ENCODE measurements at places on chromosomes 1 and 21. TPM values are rescaled to one million over a fixed set of nuclear protein-coding genes. Genes with fewer than 3 reads are reported as not detected.

GRCh38 chr1:202184750-202185460 lies 8.7 kb upstream of the LGR6 start:
- no peaks in the 10 kb centered on the region for H3K36me3 ChIP-seq
- H3K4me1 ChIP-seq = peaks cover 12% of the 10 kb centered on the region

The CD1C gene
- not detected for total RNA-seq

DNA sequence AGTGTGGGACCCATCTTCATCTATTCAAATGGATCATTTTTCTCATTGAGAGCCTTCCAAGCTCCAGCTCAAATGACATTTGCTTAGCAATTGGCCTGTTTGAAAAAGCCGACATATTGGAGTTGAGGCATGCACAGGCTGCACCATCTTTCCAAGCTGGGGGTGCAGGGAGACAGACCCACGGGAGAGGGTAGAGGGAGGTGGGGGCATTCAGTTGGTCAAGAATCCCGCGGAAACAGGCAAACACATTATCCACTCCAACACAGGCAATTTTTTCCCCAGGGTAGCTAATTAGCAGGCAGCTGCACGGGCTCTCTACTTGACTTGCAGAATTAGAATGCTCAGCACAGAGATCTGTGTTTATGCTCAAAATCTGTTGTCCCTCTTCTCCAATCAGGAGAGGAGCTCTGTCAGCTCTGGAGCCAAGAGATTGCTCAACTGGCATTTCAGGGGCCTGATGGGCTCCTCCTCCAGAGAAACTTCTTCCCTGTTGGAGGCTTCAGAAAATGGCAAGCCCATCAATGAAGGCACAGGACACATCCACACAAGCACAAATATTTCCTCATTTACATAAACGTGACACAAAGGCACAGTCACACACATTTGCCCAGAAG lies 267.8 kb downstream of the FOXD2 start:
- H3K27me3 ChIP-seq = peaks cover 42% of the 10 kb centered on the region
- H3K4me3 ChIP-seq = no peak overlapping the region

DNA sequence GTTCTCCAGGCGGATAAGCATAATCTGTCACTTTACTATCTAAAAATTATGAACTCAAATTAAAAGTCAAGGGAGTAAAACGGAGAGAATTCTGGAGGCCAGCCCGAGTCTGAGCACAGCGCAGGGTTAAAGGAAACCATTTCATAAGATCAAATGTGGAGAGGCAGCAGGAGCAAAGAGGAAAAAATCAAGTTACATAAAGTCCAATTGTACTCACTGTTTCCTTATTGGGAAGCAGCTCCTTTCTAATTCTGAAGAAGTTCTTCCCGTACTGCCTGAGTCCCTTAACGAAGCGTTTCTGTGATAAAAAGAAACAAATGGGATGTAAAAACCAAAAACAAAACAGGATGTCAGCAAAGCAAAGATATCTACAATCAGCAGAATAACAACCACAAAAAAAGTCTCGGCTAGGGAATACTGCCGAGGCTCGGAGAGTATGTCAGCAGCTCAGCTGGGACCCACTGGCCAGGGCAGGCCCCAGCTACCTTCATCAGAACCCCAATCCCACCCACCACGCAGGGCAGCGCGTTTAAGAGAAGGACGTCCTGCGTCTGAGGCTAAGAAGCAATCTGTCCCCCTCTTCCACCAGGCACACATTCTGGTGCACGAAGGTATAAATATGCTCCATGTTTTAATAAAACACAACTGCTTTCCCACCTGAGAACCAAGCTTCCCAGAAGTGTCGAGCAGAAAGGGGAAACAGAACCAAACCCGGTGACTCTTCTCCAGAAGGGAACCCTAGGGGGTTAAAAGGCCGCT lies 104.8 kb downstream of the SLC45A1 start:
- no peaks in the 10 kb centered on the region for H3K27me3 ChIP-seq
- H3K4me3 ChIP-seq = no peak overlapping the region
- peaks cover 34% of the 10 kb centered on the region for H3K4me1 ChIP-seq
- no peak overlapping the region for H3K27ac ChIP-seq
- H3K36me3 ChIP-seq = peaks cover 31% of the 10 kb centered on the region

The LRRIQ3 gene
- total RNA-seq = 1.3 TPM

- H3K36me3 ChIP-seq = peaks cover 15% of the 10 kb centered on the region
- peaks cover 2% of the 10 kb centered on the region for H3K27me3 ChIP-seq
- no peak overlapping the region for H3K27ac ChIP-seq
- H3K4me1 ChIP-seq = peaks cover 18% of the 10 kb centered on the region
These were observed 23.8 kb upstream of the IER5 start for GRCh38 chr1:181064702-181065101.

DNA sequence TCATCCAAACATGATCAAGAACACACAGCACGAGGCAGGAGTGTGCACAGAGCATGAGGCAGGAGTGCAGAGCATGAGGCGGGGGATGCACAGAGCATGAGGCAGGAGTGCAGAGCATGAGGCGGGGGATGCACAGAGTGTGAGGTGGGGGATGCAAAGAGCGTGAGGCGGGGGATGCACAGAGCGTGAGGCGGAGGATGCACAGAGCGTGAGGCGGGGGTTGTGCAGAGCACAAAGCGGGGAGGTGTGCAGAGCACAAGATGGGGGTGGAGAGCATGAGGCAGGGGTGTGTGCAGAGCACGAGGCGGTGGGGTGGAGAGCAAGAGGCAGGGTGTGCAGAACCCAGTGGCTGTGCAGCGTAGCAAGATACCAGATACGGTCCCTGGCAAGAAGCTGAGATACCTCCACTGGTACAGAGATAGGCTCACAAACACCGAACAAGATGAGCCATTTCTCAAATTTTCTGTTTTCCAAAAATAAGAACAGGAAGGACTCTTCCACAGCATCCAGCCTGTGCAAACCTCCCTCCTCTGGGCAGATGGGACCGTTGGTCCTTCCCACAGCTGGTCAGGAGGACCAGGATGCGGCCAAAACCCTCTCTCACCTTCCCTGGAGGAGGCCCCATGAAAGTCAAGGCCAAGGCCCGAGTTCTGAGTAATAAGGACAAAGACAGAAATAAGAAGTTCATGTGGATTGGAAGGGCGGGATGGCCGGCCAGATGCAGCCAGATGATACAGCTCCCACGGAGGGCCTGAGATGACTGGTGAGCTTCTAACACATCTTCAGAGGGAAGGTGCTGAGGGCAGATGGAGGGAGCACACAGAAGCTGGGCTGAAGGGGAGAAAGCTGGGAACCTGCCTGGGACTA lies 12.0 kb downstream of the SPATC1L start:
- peaks cover 6% of the 10 kb centered on the region for H3K4me1 ChIP-seq
- peaks cover 23% of the 10 kb centered on the region for H3K27me3 ChIP-seq
- H3K27ac ChIP-seq = peak overlapping the region; percentile 54
- H3K4me3 ChIP-seq = no peak overlapping the region
- peaks cover 2% of the 10 kb centered on the region for H3K36me3 ChIP-seq

- H3K4me3 ChIP-seq = peak overlapping the region; percentile 63
- DNase-seq = peak; percentile 91
- peaks cover 20% of the 10 kb centered on the region for H3K36me3 ChIP-seq
- no peaks in the 10 kb centered on the region for H3K27me3 ChIP-seq
- peaks cover 84% of the 10 kb centered on the region for H3K4me1 ChIP-seq
These were observed 36.1 kb downstream of the PEX14 start for GRCh38 chr1:10510520-10511493.

The TMPRSS3 gene
- total RNA-seq = 7.4 TPM

GRCh38 chr1:222370081-222370912 lies 177.6 kb downstream of the HHIPL2 start:
- DNase-seq = no peak
- H3K27ac ChIP-seq = no peak overlapping the region
- no peaks in the 10 kb centered on the region for H3K4me1 ChIP-seq

- no peak overlapping the region for H3K27ac ChIP-seq
- H3K27me3 ChIP-seq = no peaks in the 10 kb centered on the region
- no peaks in the 10 kb centered on the region for H3K36me3 ChIP-seq
- DNase-seq = no peak
- no peaks in the 10 kb centered on the region for H3K4me1 ChIP-seq
- no peak overlapping the region for H3K4me3 ChIP-seq
These were observed 505.8 kb downstream of the SMYD3 start for GRCh38 chr1:246001142-246001836.

DNA sequence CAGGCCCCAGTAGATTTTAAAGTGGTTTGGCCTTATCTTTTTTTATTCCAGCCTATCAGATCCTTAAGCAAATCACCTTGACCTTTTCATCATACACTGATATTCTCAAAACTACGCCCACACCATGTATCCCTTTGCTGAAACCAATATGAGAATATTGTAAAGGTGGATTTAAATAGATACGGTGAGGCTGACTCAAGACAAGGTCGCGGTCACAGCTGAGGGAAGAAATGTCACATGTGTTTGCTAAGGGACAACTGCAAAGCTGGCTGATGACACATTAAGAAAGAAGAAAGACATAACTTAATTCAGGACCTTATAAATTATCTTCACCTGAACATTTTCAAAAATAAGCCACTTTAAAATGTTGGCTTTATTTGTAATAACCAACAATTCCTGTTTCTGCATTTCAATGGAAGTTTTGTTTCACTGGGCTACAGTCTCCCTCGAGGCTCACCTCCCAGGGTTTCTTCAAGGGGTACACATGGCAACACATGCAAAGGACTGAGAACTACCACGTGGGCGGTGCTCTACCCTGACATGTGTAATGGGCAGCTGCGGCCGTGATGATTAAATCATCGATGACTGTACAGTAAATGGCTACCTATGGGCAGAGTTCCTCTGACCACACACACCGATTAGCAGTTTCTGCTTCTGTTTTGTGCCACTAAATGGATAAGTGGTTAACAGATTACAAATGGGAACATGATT lies 189.5 kb downstream of the SIPA1L2 start:
- H3K4me1 ChIP-seq = no peaks in the 10 kb centered on the region
- H3K27ac ChIP-seq = no peak overlapping the region
- no peaks in the 10 kb centered on the region for H3K27me3 ChIP-seq

GRCh38 chr1:39576016-39576657 lies 453 bp downstream of the PABPC4 start:
- peaks cover 37% of the 10 kb centered on the region for H3K36me3 ChIP-seq
- H3K27me3 ChIP-seq = peaks cover 2% of the 10 kb centered on the region
- peaks cover 41% of the 10 kb centered on the region for H3K4me1 ChIP-seq
- peak overlapping the region; percentile 84 for H3K4me3 ChIP-seq
- peak overlapping the region; percentile 92 for H3K27ac ChIP-seq

DNA sequence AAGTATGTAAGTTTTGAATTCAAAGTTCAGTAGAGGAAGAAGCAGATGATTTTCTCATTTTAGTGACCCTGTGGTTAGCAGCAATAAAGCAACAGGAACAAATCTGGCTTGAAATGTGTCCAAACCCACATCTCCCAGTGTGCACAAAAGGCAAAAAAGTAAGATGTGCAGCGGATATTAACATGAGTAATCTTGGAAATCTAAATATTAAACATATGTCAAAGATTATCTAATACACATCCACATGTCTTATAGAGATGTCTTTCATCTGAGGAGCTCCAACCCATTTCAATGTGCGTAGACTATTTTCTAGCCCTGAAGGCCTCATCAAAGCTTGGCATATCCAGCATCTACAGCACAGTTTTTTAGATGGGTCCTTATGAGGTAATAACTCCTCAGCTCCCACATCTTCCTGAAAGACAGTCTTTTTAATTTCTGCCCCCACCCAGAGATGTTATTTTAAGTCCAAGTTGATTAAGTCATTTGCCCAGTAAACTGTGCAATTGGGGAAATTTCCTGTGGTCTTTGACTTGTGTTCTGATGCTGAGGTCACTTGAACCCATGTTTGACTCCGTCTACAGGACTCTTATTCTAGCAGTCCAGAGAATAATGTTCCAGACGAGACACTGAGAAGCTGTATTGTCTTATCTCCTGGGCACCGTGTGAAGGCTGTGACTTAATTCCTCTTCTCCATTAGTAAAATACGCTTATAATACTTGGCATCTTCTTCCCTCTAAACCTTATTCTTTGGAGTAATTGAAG lies 73.7 kb downstream of the LMO4 start:
- H3K36me3 ChIP-seq = peaks cover 2% of the 10 kb centered on the region
- peaks cover 25% of the 10 kb centered on the region for H3K27me3 ChIP-seq
- H3K4me3 ChIP-seq = no peak overlapping the region
- DNase-seq = no peak
- H3K27ac ChIP-seq = no peak overlapping the region
- peaks cover 25% of the 10 kb centered on the region for H3K4me1 ChIP-seq

DNA sequence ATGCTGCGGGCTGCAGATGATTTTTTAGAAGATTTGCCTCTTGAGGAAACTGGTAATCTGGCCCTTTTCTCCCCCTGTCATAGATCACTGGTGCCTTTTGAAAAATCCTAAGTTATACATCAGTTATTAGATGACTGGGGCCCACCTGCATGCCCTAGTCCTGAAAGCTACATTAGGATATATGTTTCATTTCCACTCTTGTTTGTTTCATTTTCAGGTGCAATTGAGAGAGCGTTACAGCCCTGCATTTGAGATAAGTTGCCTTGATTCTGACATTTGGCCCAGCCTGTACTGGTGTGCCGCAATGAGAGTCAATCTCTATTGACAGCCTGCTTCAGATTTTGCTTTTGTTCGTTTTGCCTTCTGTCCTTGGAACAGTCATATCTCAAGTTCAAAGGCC lies 8.1 kb upstream of the IFI44 start:
- H3K27me3 ChIP-seq = no peaks in the 10 kb centered on the region
- H3K4me3 ChIP-seq = no peak overlapping the region
- H3K4me1 ChIP-seq = peaks cover 78% of the 10 kb centered on the region
- no peak for DNase-seq
- peaks cover 100% of the 10 kb centered on the region for H3K36me3 ChIP-seq

DNA sequence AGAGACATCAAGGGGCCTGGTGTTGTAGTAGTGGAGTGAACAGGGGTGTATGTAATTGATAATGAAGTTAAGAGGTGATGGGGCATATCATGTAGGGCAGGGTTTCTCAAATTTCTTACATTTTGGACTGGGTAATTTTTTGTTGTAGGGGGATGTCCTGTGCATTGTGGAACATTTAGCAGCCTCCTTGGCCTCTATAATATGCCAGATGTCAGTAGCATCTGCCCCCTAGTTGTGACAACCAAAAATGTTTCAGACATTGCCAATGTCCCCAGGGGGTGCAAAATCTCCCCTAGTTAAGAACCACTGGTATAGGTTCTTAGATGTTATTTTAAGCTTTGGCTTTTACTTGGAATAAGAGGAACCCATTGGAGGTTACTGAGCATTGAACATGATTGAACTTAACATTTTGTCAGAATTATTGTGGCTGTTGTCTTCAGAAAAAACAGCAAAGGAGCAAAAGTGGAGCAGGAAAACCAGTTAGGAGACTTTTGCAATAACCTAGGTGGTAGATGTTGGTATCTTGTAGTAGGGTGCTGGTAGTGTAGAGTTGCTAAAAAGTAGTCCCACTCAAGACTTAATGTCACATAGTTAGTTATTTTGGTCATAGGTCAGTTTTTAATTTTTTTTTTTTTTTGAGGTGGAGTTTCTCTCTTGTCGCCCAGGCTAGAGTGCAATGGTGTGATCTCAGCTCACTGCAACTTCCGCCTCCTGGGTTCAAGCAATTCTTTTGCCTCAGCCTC lies 6.2 kb downstream of the ZNF326 start:
- H3K4me3 ChIP-seq = no peak overlapping the region
- H3K4me1 ChIP-seq = peaks cover 31% of the 10 kb centered on the region
- no peak for DNase-seq

- peaks cover 8% of the 10 kb centered on the region for H3K27me3 ChIP-seq
- no peak for DNase-seq
These were observed 1.9 kb downstream of the EIF4G3 start for GRCh38 chr1:21174654-21175323.

The GREM2 gene
- 0.42 TPM for total RNA-seq

Data from activated CD4-positive, alpha-beta T cell treated with anti-CD3 and anti-CD28 coated beads, Interleukin-2, amount 10 ng/mL, durations not matched to agents 7 days and 5 days (primary cell).